ENCODE measurements at places on chromosomes 2 and 18.
A peak's percentile ranks its signal among the peaks of the same experiment; 100 is the strongest.

- DNase-seq = peak; percentile 74
Observed at GRCh38 chr18:76528477-76529432, 33.7 kb upstream of the ZNF516 start.

DNA sequence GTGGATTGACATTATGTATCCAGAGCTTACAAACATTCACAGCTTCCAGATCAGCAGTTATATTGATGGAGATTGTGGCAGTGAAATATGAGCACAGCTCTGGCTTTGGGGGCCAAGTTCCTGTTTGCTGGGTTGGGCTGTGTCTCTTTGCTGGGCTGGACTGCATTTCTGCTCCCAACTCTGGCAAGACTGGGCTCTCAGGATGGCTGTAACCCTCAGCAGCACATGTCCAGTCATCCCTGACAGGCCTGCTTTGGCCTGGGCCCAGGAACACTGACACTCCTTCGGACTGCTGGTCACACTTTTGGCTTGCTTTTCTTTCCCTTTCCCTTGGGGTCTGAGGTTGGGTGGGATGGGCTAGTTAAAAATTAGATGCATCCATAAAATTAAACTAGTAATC is 17.9 kb upstream of the VPS4B start:
- DNase-seq = peak; percentile 49

GRCh38 chr2:71554028-71554705 is 100.8 kb downstream of the DYSF start:
- DNase-seq = peak; percentile 40

DNA sequence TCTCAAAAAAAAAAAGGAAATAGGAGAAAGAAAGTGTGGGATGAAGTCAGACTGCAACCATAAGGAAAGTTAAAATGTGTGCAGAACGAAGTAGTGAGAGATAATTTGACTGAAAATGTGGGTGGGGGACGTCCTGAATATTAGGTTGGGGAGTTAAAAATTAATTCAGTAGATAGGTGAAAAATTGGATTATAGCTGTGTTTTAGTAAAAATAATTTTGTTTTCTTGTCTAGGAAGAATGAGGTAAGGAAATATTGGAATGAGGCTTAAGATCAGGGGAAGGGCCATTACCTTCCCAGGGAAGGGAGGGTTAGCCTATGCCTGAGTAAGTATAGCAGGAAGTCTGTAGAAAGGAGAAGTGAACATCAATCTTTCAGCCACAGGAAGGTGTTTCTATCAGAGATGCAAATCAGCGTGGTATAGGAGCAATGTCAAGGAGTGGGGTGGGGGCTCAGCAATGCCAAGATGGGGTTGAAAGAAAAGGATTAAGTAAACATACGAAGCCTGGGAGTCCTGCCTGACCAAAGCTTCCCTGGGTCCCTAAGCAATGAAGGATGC is 250.9 kb downstream of the PIEZO2 start:
- no peak for DNase-seq

DNA sequence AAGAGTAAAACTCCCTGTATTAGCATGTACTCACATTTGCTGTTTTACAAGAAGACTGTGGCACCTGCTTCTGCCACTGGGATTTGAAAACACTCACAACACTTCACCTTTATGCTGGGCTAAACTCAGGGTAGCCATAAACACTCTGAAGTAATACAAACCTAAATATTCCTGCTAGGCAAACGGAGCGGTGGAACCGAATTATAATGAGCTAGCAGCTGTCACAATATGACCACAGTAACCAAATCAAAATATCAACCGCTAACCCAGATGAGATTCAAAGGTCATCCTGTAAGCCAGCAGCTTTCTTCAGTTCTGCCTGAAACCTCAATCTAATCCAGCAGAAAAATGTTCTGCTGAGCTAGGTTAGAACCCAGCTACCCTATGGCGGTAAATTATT is 132.1 kb downstream of the TCF4 start:
- DNase-seq = no peak

GRCh38 chr18:58526425-58527284 is 102.2 kb downstream of the ALPK2 start:
- DNase-seq = no peak

DNA sequence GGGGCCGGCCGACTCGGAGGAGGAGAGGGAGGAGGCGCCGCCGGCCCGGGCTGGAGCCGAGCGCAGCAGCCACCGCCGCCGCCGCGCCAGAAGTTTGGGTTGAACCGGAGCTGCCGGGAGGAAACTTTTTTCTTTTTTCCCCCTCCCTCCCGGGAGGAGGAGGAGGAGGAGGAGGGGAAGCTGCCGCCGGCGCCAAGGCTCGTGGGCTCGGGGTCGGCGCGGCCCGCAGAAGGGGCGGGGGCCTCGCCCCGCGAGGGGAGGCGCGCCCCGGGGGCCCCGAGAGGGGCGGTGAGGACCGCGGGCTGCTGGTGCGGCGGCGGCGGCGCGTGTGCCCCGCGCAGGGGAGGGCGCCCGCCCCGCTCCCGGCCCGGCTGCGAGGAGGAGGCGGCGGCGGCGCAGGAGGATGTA is 316 bp downstream of the CRIM1 start:
- DNase-seq = no peak

DNA sequence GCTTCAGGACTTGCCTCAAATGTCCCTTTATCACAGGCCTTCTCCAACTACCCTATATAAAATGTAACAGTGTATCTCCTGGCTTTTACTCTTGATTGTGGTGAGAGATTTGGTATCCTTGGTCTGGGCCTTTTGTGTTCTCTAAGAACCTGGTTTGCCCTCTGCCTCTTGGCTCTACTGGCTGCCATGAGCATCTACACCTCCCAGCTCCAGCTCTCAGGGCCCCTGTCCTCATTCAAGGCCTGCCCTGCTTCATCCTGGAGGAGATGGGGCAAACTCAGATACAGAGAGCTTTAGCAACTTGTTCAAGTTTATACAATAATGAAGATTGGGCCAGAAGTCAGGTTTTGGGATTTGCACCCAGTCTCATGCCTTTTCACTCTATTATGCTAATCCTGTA is 45.0 kb downstream of the QPCT start:
- no peak for DNase-seq

- DNase-seq = no peak
Observed at GRCh38 chr2:22215517-22215916, 1091.7 kb downstream of the TDRD15 start.

- DNase-seq = no peak
Observed at GRCh38 chr2:159633219-159633618, 16.9 kb upstream of the BAZ2B start.

DNA sequence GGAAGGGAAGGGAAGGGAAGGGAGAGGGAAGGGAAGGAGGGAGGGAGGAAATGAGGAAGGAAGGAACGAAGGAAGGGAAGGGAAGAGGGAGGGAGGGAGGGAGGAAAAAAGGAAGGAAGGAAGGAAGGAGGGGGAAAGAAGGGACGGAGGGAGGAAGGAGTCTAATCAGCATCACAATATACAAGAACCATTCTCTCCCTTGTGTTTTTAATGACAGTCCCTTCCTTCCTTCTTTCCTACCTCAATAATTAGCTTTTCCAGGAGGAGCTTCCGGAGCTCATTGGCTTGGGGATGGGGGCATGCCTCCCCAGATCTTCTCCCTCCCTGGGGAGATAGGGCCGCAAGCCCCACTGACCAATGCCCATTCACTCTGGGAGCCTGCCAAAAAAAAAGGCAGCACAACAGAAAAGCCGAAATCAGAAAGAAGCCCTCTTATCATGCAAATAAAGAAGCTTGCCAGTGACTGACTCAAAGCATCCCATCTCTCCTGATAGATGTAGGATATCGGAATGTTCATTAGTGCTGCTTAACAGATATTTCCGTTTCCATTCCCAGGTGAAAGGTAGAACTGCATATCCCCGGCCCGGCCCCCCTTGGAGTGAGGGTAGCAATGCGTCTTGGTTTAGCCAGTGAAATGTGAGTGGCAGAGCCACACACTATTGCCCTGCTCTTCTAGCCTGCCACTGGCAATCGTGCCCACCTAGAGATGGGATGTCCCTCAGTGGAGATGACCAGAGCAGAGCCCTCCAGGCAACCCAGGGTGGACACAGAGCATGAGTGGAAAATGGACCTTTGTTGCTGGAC is 17.8 kb upstream of the SMAD7 start:
- DNase-seq = no peak

DNA sequence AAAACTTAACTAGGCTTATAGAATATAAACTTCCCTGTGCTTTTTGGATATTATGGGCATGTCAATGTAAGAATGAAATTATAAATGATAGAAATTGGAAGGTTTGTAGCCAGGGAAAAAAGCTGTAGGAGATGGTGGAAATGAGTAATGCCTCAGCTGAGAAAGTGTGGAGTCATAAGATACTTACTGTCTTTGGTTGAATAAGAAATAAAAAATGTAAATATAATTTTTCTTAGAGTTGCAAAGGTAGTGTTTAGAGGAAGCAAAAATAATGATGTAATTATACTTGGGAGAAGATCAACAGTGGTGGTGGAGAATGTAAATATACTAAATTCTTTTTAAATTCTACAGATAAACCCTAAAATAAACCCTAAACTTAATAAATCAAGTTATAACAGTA is 26.2 kb upstream of the RND3 start:
- DNase-seq = no peak

GRCh38 chr2:188977317-188977716 is 3.1 kb downstream of the COL3A1 start:
- DNase-seq = no peak

DNA sequence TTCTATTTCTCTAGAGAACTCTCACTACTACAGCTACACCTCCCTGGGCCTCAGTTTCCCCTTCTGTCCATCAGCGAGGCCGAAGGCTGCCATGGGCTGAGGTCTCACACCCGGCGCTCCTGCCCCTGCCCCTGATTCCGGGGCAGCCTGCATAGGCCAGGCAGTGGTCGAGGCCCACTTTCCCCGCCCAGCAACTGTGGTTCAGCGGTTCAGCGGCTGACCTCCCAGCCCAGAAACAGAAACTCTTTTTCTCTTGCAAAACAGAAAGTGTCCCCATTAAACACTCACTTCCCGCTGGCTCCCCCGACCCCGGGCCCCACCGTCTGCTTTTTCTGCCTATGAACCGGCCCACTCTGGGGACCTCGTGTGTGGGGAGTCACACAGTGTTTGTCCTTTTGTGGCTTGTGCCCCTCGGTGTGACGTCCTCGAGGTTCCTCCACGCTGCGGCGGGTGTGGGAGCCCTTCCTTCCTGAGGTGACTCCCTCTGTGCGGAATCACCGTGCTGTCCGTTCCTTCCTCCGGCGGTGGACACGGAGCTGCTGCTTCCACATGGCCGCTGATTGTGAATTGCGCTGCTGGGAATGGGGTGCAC is 16.0 kb downstream of the PDCD1 start:
- DNase-seq = no peak

DNA sequence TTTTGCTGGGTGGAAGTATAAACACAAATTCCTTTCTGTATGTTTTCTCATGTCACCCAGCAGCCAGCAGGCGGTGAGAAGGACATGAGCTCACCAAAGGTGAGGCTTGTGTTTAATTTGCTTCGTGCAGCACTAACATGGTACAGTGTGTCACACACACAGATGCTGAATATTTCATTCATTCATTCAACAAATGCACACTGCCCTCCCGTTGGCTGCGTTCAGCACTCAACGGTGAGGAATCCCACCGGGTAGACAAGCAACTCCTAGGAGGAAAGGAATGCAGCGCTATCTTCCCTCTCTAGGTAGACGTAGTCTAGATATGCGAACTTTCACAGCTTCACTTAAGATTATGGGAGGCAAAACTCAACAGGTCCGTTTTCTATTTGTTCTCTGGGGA is 85.1 kb downstream of the LONRF2 start:
- DNase-seq = no peak

GRCh38 chr2:181431674-181432073 is 25.5 kb upstream of the ITGA4 start:
- DNase-seq = no peak

DNA sequence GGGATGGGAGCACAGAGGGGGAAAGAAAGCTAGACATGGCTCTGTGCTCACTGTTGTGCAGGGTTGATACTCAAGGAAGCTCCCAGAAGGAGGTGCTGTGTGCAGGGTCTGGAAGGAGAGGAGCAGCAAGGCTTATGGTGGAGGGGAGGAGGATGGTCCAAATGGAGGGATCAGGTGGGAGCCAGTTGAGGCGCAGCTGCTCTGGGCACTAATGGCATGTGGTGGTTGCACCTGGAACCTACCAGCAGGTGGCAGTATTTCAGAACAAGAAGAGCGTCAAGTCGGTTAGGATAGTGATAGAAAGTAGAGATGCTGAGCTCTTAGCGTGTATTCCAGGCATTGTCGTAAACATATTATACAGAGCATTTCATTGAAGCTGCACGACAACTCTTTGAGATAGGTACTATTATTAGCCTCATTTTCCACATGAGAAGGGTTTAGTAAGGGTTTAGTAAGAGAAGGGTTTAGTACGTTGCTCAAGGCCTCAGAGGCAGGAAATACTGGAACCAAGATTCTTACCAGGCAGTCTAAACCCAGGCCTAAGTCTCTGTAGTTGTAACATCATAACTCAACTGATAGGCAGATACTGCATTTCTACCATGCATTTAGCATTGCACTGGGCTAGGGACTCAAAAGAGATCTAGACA is 223.7 kb downstream of the CYP26B1 start:
- DNase-seq = no peak

GRCh38 chr2:171541202-171541887 is 19.1 kb downstream of the CYBRD1 start:
- DNase-seq = no peak

DNA sequence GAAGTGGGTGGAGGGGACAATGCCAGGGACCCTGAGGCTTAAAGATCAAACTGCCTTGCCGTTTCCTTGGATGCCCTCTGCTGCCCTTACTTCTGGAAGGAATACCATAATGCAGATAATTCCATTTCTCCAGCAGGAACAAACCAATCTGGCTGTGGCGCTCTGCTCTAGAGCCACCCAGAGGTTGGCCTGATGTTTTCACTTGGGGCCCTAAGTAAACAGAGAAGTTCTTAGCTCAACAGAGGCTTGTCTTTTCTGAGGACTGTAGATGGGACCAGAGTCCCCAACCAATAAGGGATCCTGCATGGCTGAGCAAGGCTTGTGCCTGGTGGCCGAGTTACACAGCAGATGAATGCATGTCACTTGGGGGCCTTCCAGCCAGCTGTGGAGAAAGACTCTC is 230.2 kb downstream of the ZBTB7C start:
- no peak for DNase-seq

DNA sequence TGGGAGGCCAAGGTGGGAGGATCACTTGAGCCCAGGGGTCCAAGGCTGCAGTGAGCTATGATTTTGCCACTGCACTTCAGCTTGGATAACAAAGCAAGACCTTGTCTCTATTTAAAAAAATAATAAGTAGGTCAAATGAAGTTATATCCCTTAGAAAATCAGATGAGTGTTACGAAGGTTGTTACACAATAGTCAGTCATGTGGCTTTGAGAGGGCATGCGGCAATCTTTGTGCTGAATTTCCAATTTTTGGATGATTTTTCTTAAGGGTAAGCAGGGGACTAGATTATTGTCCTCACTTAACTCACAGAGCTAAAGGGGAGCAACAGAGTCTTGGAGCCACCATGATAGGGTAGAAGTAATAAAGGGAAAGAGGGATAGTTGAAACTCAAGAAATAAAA is 71.8 kb downstream of the B3GNT2 start:
- no peak for DNase-seq

- DNase-seq = no peak
Observed at GRCh38 chr18:13416208-13416607, 197.6 kb downstream of the LDLRAD4 start.

GRCh38 chr18:37420315-37420880 is 145.2 kb downstream of the CELF4 start:
- no peak for DNase-seq
